HS-27A (cell line): ENCODE measurements at places on chromosomes 12 and 14.

- DNase-seq, result peak; percentile 20
Observed at GRCh38 chr14:36520601-36521525, 831 bp upstream of the NKX2-1 start.

GRCh38 chr12:129604506-129604905 is 299.3 kb downstream of the TMEM132D start:
- DNase-seq, result no peak

- no peak for DNase-seq
Observed at GRCh38 chr14:64178814-64179213, 115.4 kb downstream of the ESR2 start.

- DNase-seq, result no peak
Observed at GRCh38 chr14:99257673-99258221, 14.2 kb downstream of the BCL11B start.

GRCh38 chr12:100573292-100574186 is at the start of gene GAS2L3:
GAS2L3 (plus strand) TSS chr12:100573684; CDS start chr12:100594905, 21,221 bp downstream.
- no peak for DNase-seq

GRCh38 chr12:9372202-9372601 is 164.0 kb upstream of the PZP start:
- no peak for DNase-seq

DNA sequence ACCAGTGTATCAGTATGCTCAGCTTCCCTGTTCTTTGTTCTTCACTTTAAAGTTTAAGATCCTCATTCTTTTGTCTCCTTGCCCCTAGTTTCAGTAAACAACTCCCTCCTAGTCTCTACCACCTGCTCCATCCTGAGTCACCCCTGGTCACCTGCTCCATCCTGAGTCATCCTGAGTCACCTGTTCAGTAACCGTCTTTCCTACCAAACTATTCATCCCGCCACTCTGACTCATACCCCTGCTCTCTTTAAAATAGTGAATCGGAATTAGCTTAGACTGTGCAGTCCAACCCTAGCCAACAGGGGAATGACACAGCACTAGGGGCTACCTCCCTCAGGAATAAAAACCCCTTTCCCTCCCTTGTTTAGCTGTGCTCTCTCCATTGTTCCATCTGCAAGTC is 888.1 kb upstream of the MDGA2 start:
- no peak for DNase-seq

GRCh38 chr12:26576266-26576665 is 256.7 kb downstream of the ITPR2 start:
- no peak for DNase-seq

DNA sequence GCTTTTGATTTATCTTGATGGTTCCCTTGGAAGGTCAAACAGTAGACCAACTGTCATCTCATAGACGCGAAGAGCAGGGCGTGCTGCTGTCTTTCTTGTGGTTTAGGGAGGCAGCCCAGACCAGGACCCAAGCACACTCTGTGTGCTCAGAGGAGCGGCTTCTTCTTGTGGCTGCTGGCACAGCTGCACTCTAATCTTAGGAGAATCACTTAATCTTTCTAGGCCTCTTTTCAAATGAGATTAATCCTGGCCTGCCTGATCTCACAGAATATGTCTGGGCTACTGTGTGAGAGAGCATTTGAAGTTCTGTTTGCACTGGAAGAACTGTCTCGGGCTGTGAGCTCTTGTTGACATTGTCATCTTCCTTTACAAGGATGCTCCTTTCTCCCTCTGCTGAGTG is 60.0 kb upstream of the TRAF3 start:
- no peak for DNase-seq

DNA sequence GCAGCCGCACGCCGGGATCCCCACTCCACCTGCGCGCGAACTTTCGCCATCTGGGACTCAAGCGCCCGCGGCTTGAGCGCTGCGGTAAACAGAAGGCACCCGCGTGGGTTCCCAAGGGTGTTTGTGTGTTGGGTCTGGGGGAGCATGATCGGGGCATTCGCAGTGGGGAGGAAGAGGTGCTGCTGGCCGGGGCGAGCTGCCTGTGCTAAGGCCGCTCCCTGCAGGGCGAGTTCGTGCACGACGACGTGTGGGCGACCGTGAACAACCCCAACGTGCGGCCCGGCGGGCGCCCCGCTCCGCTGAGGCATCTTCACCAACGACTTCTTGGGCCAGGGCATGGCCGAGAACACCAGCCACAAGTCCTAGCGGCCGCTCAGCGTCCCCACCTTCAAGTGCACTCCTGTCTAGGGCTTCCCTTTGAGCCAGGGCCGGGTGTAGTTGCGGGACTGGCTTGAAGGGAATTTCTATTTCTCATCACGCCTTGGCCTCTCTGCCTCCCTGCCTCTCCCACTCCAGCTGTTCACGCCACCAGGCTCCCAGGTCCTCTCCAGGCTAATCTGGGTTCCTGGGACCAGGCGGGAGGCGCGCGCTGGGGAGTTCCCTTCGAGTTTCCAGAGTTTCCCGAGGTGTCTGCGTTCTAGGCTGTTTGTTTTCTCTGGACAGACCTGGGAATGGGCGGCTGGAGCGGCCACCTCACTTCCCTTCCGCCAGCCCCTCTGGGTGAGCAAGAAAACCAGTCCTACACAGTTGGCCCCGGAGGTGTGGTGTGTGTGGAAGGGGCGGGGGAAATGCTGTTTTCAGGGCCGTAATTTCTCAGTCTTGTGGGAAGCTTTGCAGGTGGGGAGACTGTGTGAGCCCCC is 417.8 kb upstream of the TMTC1 start:
- no peak for DNase-seq

GRCh38 chr14:83777516-83777915 is 1752.4 kb upstream of the FLRT2 start:
- no peak for DNase-seq

- no peak for DNase-seq
Observed at GRCh38 chr12:8697476-8698131, at the start of gene RIMKLB. RIMKLB (plus strand) TSS chr12:8697991; CDS start chr12:8713867, 15,876 bp downstream.
